ENCODE measurements at places on chromosomes 5 and 9. TPM values are rescaled to one million over a fixed set of nuclear protein-coding genes. Genes with fewer than 3 reads are reported as not detected.

GRCh38 chr5:116524966-116525365 lies 49.7 kb downstream of the SEMA6A start:
- no peak for DNase-seq

DNA sequence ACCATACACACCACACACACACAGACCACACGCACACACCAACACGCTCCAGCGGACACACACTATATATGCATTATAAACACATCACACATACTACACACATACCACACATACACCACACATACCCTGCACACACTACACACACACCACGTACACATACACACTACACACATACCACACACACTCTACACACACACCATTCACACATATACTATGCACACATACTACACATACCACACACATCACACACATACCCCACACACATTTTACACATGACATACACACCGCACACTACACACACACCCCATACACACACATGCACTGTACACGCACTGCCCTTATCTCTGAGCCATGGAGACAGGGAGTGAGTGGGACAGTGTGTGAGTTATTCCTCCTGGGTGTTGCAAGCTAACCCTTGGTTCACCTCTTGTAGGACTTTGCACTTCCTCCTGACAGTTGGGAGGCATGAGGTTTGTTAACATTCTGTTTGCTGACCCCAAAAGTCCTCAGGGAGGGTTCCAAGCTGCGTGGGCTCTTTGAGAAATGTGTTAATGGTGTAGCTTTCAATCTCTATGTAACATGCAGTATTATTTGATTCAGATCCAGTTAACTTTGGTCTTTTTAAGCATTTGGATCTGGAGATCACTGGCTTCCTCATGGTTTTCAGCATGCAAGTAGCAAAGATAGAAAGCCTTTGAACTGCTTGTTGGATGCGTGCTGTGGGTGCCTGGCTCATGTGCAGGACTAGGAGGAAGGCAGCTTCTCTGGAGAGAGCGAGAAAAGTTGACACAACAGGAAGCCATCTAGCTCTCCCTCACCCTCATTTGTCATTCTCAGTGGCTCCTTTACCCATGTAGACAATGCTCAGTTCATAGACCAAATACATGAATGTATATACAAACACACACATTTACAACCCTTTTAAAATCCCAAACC lies 13.7 kb downstream of the IL31RA start:
- DNase-seq, result no peak

- DNase-seq, result no peak
Observed at GRCh38 chr5:147963436-147963835, 57.1 kb upstream of the C5orf46 start.

GRCh38 chr9:128408963-128409431 lies 11.7 kb upstream of the CERCAM start:
- DNase-seq, result no peak

Gene RANBP3L
- total RNA-seq, result not detected

- DNase-seq, result no peak
Observed at GRCh38 chr9:127216888-127217217, 47.7 kb upstream of the GARNL3 start.

Gene ACSL6
- total RNA-seq, result not detected

DNA sequence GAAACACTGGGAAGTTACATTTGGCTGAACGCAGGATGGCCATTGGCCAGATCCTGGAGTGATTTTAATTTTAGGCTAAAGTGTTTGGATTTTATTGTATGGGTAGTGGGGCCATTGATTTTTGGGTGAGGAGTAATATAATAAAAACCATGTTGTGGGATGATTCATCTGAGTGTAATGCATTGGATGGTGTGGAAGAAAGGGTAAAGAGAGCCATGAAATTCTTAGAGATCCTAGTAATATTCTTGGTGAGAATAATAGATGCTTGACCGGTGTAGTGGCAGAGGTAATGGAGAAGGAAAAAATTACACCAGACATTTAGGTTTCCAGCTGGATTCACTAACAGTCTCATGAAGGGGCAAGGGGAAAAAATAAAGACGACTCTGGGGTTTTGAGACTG lies 158.1 kb downstream of the NPR3 start:
- DNase-seq, result peak; percentile 78

- DNase-seq, result no peak
Observed at GRCh38 chr9:90801241-90801972, at the start of gene SYK. Gene SYK (plus strand): TSS chr9:90801819. CDS start chr9:90843899, 42,080 bp downstream.

Gene COL15A1
- total RNA-seq, result 25.1 TPM

Gene ADAMTS6
- total RNA-seq, result 64.9 TPM

DNA sequence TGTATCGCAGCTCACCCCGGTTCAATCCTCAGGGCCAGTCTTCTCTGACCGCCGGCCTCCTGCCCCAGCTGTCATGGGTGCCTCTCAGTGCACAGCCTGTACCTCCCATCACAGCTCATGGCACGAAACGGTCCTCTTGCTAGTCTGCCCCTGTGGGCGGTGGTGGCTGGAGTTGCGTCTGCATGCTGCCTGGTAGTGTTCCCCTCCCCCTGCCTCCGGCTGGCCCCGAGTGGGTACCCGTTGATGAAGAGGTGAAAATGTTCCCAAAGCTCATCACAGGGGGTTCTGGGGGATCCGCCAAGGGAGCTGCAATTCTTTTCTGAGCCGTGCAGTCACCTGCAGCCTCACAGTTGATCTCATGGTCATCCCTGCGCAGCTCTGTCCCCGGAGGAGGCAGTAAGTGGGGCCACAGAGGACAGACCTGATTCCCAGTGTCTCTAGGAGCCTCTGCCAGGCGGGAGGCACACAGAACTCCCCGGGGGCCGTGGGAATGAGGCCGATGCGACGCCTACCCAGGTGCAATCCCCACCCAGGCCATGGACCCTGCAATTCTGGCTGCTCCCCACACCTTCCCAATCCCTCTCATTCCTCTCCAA lies 34.7 kb upstream of the FIBCD1 start:
- no peak for DNase-seq

Gene SLC1A1
- total RNA-seq, result 41.7 TPM

Gene PCDHB12
- 0.18 TPM for total RNA-seq

DNA sequence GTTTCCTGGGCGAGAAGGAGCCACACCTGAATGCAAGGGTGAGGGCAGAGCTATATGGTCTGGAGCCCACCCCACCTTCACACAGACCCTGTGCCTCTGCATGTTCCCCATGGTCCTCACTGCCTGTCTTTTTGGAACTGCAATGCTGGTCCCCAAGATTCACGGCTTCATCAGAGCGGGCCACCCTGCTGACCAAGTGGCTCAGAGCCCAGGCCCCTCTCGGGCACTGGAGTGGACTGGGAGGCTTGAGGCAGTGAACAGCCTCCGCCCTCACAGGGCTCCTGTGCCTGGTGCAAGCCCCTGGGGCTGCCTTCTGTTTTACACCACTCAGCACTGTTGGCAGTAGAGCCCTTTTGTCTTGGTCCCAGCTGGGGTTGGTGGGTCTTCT lies 143.2 kb downstream of the CACNA1B start:
- no peak for DNase-seq

Gene GCNT4
- 2.5 TPM for total RNA-seq

- no peak for DNase-seq
Observed at GRCh38 chr9:16322849-16323248, 547.6 kb downstream of the BNC2 start.

GRCh38 chr5:127959152-127959764 lies 124.3 kb upstream of the SLC12A2 start:
- DNase-seq, result peak; percentile 84

Gene WHRN
- 2.1 TPM for total RNA-seq

- peak; percentile 21 for DNase-seq
Observed at GRCh38 chr9:34652602-34653000, 616 bp downstream of the IL11RA start.

Gene DCTN3
- 36.9 TPM for total RNA-seq

GRCh38 chr9:16003785-16004184 lies 450.9 kb downstream of the CCDC171 start:
- no peak for DNase-seq

- DNase-seq, result no peak
Observed at GRCh38 chr9:123127512-123128075, 94.1 kb downstream of the GPR21 start.

All from fibroblast of the aortic adventitia (primary cell).